ENCODE measurements at places on chromosomes 7 and 10.
A peak's percentile ranks its signal among the peaks of the same experiment; 100 is the strongest.

DNA sequence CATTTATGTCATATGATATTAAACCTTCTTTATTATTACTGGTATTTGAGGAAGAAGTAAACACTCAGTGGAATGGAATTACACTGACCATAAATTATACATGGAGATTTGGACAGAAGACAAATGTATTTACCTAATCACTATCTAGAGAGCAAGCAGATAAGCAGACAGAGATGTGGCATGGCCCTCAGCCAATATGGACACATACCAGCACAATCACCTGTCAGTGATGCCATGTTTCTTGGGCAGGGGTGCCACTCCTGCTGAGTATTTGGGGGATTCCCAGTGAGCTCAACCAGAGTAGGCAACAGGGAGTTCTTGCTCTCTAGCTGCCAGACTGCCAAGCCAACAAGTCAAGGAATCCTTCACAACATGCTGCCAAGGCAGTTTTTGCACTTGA is 866.3 kb upstream of the LRRN3 start:
- no peak for DNase-seq
- no peak overlapping the region for H3K4me3 ChIP-seq
- H3K27ac ChIP-seq: no peak overlapping the region

- no peak overlapping the region for H3K27ac ChIP-seq
- no peaks in the 10 kb centered on the region for H3K36me3 ChIP-seq
- H3K4me1 ChIP-seq: no peaks in the 10 kb centered on the region
- DNase-seq: no peak
Observed at GRCh38 chr7:81333004-81333403, 414.2 kb upstream of the SEMA3C start.

GRCh38 chr10:88196291-88196690 is 332.9 kb downstream of the PTEN start:
- H3K27ac ChIP-seq: no peak overlapping the region
- H3K4me3 ChIP-seq: no peak overlapping the region
- H3K4me1 ChIP-seq: no peaks in the 10 kb centered on the region
- no peaks in the 10 kb centered on the region for H3K36me3 ChIP-seq

DNA sequence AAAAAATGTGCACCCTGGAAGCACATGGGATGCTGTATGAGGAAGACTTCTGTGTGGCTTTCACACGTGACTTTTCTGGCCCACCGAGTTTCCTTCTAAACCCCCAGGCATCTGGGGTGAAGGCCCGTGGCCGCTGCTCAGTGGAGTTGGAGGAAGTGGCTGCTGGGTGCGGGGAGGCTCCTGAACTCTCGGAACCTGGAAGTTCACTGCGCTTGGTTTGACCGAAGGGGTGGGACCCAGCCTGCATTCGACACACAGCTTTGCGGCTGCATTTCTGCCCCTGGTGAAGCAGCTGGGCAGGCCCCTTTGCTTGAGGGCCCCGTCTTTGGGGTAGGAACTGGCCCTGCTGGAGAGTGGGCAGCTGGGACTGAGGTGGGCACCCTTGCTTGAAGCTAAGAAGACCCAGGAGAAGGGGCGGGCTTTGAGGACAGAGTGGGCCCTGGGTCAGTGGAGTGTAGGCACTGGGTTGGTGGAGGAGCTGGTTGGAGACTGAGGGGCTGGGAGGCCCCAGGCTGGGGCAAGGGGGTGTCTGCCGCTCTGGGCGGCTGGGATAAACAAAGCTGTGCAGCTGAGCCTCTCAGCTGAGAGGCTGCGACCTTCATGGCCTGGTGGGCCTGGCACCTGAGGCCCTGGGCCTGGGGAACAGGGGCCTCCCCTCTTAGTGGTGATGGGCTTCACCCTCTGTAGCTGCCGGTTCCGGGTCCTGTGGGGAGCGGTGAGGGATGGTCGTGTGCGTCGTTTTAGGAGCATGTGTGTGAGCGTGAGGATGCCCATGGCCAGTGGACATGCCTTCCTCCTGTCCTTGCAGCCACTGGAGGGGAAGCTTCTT is 78.0 kb downstream of the INPP5A start:
- DNase-seq: no peak
- no peaks in the 10 kb centered on the region for H3K36me3 ChIP-seq
- no peaks in the 10 kb centered on the region for H3K4me1 ChIP-seq
- H3K27me3 ChIP-seq: no peaks in the 10 kb centered on the region
- H3K4me3 ChIP-seq: no peak overlapping the region
- H3K27ac ChIP-seq: no peak overlapping the region

GRCh38 chr7:158854681-158855081 is 1.7 kb upstream of the DYNC2I1 start:
- H3K36me3 ChIP-seq: no peaks in the 10 kb centered on the region
- H3K4me3 ChIP-seq: no peak overlapping the region
- no peak for DNase-seq
- H3K27me3 ChIP-seq: no peaks in the 10 kb centered on the region
- no peaks in the 10 kb centered on the region for H3K4me1 ChIP-seq
- no peak overlapping the region for H3K27ac ChIP-seq

DNA sequence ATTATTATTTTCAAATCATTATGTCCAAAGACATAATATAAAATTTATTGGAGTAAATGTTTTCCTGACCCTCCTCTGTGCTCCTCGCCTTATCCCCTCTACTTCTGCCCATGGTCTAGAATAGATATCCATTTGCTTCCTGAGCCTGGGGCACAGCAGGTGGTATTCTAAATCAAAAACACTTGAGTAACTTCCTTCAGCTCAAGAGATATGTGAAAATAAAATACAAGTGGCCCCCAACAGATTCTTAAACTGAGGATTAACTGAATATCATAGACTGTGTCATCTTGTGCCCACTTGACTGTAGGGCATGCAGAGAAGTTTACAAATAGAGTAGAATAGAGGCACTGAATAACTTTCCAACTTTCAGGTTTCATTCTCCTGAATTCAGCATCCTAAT is 59.1 kb downstream of the HGF start:
- no peak overlapping the region for H3K27ac ChIP-seq
- no peaks in the 10 kb centered on the region for H3K36me3 ChIP-seq
- DNase-seq: no peak

DNA sequence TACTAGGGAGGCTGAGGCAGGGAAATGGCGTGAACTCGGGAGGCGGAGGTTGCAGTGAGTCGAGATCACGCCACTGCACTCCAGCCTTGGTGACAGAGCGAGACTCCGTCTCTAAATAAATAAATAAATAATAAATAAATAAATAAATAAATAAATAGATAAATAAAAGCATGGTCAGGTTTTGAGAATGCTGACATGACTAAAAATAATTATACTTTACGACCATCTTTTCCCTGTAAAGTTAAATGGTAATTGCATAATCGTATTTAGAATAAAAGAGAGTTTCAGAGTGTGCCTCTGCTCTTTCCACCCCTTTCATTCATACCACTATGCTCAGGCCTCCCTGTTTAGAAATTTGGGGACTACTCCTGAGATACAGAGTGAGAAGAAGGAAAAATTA is 326.5 kb downstream of the CNTNAP2 start:
- no peaks in the 10 kb centered on the region for H3K4me1 ChIP-seq
- no peak for DNase-seq
- no peak overlapping the region for H3K4me3 ChIP-seq
- H3K27me3 ChIP-seq: no peaks in the 10 kb centered on the region
- no peaks in the 10 kb centered on the region for H3K36me3 ChIP-seq

GRCh38 chr10:117720931-117721835 is 178.6 kb downstream of the EMX2 start:
- DNase-seq: no peak
- H3K4me1 ChIP-seq: no peaks in the 10 kb centered on the region
- H3K36me3 ChIP-seq: no peaks in the 10 kb centered on the region

- no peaks in the 10 kb centered on the region for H3K4me1 ChIP-seq
- no peak for DNase-seq
- no peaks in the 10 kb centered on the region for H3K27me3 ChIP-seq
Observed at GRCh38 chr7:71236230-71237105, 104.5 kb downstream of the GALNT17 start.

DNA sequence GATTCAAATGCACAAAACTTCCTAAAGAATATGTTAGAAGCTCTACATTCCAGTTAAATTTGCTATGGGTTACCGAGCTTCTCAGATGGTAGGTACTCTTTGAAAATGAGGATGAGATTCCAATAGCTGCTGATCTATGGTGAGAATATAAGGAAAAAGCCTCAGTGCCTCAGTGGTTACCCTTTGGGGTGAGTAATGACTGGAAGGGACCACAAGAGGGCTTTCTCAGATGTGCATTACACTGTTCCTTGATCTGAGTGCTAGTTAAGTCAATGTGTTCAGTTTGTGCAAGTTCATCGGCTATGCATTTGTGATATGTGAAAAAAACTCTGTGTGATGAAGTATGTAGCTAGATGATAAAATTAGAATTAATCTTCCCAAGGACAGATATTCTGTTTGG is 3.5 kb downstream of the NRCAM start:
- no peak overlapping the region for H3K27ac ChIP-seq
- H3K4me1 ChIP-seq: no peaks in the 10 kb centered on the region
- H3K4me3 ChIP-seq: no peak overlapping the region
- H3K27me3 ChIP-seq: no peaks in the 10 kb centered on the region

GRCh38 chr7:151114151-151115090 is 28.1 kb downstream of the AGAP3 start:
- H3K4me3 ChIP-seq: no peak overlapping the region
- no peaks in the 10 kb centered on the region for H3K27me3 ChIP-seq
- H3K36me3 ChIP-seq: no peaks in the 10 kb centered on the region
- no peak overlapping the region for H3K27ac ChIP-seq
- H3K4me1 ChIP-seq: no peaks in the 10 kb centered on the region
- no peak for DNase-seq

DNA sequence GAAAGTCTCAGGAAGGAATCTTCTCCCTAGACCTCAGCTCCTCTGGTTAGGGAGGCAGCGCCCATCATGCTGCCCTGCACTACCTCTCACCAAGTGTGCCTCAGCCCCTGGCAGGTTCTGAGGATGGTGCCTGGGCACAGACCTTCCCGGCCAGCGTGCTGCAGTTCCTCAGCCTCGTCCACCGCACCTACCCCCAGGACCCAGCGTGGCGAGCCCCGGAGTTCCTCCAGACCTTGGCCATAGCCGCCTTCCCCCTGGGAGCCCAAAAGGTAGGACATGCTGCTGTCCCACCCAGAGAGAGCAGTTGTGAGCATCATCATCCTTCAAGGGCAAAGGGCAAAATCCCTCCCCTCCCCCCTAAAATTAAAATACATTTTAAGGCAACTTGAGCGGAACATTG is 122.5 kb downstream of the LRRC18 start:
- no peaks in the 10 kb centered on the region for H3K36me3 ChIP-seq
- H3K4me1 ChIP-seq: no peaks in the 10 kb centered on the region
- no peak overlapping the region for H3K27ac ChIP-seq
- no peaks in the 10 kb centered on the region for H3K27me3 ChIP-seq
- DNase-seq: no peak

DNA sequence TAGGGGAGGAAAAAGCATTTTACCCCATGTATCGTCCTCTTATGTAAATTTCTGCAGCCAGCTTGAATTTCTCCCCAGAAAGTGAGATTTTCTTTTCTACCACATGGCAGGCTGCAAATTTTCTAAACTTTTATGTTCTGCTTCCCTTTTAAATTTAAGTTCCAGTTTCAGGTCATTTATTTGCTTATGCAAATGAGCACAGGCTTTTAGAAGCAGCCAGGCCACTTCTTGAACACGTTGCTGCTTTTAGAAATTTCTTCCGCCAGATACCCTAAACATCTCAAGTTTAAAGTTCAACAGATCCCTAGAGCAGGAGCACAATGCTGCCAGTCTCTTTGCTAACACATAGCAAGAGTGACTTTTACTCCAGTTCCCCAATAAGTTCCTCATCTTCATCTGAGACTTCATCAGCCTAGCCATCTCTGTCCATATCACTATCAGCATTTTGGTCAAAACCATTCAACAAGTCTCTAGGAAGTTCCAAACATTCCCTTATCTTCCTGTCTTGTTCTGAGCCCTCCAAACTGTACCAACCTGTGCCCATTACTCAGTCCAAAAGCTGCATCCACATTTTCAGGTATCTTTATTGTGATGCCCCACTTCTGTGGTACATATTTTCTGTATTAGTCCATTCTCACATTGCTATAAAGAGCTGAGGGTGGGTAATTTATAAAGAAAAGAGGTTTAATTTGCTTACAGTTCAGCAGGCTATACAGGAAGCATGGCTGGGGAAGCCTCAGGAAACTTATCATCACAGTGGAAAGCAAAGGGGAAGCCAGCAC is 16.3 kb downstream of the EZH2 start:
- no peak overlapping the region for H3K4me3 ChIP-seq
- no peaks in the 10 kb centered on the region for H3K36me3 ChIP-seq
- H3K27ac ChIP-seq: no peak overlapping the region
- no peaks in the 10 kb centered on the region for H3K4me1 ChIP-seq
- no peak for DNase-seq

- H3K27ac ChIP-seq: peak overlapping the region; percentile 33
- H3K27me3 ChIP-seq: no peaks in the 10 kb centered on the region
- H3K36me3 ChIP-seq: peaks cover 23% of the 10 kb centered on the region
Observed at GRCh38 chr7:76060842-76061241, 12.9 kb downstream of the MDH2 start.

DNA sequence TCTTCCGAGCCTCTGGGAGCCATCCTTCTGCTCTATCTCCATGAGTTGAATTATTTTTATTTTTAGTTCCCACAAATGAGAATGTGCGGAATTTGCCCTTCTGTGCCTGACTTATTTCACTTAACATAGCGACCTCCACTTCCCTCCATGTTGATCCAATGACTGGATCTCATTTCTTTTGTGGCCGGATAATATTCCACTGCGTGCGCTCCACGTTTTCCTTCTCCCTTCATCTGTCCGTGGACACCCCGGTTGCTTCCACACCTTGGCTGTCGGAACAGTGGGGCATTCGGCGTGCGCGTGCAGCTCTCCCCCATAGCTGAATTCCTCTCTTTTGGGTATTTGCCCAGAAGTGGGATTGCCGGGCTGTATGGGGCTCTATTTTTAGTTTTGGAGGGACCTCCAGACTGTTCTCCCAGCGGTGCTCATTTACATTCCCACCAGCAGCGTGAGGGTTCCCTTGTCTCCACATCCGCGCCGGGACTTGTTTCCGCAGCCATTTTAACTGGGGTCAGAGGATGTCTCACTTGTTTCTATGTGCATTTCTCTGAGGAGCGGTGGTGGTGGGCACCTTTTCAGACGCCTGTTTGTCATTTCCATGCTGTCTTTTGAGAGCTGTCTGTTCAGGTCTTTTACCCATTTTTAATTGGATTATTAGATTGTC is 51.0 kb upstream of the SUN1 start:
- H3K27ac ChIP-seq: no peak overlapping the region
- H3K4me1 ChIP-seq: no peaks in the 10 kb centered on the region
- H3K27me3 ChIP-seq: no peaks in the 10 kb centered on the region
- DNase-seq: no peak
- no peak overlapping the region for H3K4me3 ChIP-seq

GRCh38 chr7:44117801-44118429 is 5.4 kb downstream of the POLD2 start:
- DNase-seq: no peak
- peaks cover 11% of the 10 kb centered on the region for H3K4me1 ChIP-seq
- H3K27me3 ChIP-seq: no peaks in the 10 kb centered on the region
- H3K36me3 ChIP-seq: peaks cover 7% of the 10 kb centered on the region
- H3K27ac ChIP-seq: no peak overlapping the region
- H3K4me3 ChIP-seq: no peak overlapping the region

- no peaks in the 10 kb centered on the region for H3K36me3 ChIP-seq
- H3K4me1 ChIP-seq: no peaks in the 10 kb centered on the region
- no peaks in the 10 kb centered on the region for H3K27me3 ChIP-seq
- no peak overlapping the region for H3K27ac ChIP-seq
- no peak overlapping the region for H3K4me3 ChIP-seq
Observed at GRCh38 chr7:78746301-78746700, 707.2 kb downstream of the MAGI2 start.

GRCh38 chr10:69813632-69814031 is 11.9 kb downstream of the COL13A1 start:
- no peaks in the 10 kb centered on the region for H3K36me3 ChIP-seq
- no peaks in the 10 kb centered on the region for H3K4me1 ChIP-seq
- no peak overlapping the region for H3K4me3 ChIP-seq
- no peaks in the 10 kb centered on the region for H3K27me3 ChIP-seq
- no peak overlapping the region for H3K27ac ChIP-seq
